ENCODE measurements at places on chromosomes 4 and X.

GRCh38 chr4:87476934-87477333 lies 52.2 kb downstream of the SPARCL1 start:
- no peak for DNase-seq

GRCh38 chr4:134308910-134309309 lies 107.3 kb upstream of the PABPC4L start:
- DNase-seq, result no peak

DNA sequence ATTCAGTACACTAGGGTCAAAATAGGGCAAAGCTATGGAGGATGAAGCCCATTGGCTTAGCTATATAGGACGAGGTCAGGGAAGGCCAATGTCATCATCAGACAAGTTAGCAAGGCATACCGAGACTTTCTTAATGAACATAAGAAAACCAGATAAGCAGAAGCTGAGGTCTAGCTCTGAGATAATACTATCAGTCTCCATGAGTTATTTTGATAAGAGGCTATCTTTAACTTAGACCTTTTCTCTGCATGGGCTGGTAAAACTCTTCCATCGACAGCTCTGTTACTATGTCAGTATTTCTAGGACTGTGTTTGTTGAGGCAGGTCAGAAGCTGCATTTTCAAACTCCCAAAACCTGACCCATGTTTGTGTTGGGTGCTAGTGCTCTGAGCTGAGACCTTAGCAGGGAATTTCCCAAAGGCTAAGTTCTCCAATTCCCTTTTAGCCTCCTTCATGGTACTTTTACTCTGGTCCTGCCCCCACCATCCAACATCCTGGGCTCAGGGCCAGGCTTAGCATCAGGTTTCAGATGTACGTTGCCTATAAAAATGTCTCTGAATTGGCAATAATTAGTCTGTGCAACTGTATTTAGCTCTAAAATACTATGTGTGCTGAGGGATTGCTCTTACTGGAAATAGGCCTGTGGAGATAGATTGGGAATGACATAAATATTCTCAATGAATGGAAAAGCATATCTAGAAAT lies 29.3 kb upstream of the LRAT start:
- peak; percentile 12 for DNase-seq

DNA sequence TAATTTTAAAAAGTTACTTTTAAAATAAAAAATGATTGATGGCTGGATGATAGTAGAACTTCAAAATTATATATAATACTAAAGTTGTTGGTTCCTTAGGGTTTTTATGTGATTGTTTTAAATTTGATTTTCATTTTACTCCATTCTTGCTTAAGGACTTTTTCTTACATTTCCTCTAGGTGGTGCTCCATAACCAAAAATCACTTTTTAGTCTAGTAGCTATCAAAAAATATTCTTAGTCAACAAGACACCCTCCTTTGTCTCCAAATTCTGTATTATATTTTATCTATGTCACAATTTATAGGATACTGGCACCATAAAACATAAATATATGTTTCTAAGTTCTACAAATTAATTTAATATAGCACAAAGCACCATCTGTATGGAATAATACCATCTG lies 67.2 kb upstream of the BRWD3 start:
- DNase-seq, result no peak

DNA sequence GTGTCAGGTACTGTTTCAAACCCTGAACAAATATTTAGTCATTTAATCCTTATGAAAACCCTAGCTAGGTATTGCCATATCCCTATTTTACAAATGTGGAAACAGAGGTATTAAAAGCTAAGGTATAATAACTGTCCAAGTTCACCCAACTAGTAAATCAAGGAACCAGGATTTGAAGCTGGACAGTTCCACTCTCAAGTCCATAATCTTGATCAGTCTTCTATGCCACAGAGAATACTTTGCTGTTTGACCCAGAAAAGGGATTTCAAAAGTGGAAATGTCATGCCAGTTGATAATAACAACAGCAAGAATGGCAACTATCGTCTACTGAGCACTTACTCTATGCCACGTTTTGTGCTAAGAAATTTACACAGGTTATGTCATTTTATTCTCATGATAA lies 90.4 kb upstream of the KIT start:
- no peak for DNase-seq

GRCh38 chr4:89006307-89006706 lies 50.7 kb downstream of the FAM13A start:
- no peak for DNase-seq

DNA sequence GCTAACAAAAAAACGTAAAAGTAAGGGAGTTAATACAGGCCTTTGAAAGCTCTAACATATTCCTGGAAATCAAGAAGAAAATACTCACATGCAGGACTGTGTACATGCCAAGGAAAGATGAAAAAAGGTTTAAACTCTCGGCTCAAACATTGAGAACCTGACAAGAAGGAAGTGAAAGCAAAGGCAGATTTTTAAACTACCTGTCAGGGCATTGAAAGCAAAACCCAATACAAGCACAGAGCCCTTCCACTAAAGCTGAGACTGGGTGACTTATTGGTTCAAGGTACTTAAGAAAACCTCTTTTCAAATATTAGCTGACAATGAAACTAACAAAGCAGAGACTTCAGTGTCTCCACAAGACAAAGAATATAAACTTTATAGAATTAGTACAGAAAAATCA lies 313.0 kb upstream of the GRID2 start:
- DNase-seq, result no peak

- DNase-seq, result peak; percentile 70
These were observed 41.5 kb upstream of the FHDC1 start for GRCh38 chr4:152894673-152895072.

DNA sequence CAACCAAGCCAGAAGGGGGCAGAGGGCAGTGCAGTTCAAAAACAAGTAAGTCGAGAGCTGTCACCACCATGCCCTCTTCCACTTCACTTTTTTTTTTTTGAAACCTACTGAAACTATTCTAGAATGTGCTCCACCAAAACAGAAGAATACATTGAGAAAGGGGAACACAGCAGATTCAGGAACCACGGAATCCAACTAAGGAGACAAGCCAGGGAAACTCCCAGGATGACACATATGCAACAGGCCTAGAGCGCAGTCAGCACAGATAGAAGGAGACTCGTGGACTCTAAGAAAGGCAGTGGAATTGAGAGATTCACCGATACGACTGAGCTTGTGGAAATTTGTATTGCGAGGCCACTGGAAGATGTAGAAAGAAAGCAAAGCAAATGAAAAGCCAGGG lies 66.1 kb downstream of the PHKA2 start:
- DNase-seq, result no peak

GRCh38 chr4:84381759-84382158 lies 117.3 kb downstream of the NKX6-1 start:
- DNase-seq, result no peak

DNA sequence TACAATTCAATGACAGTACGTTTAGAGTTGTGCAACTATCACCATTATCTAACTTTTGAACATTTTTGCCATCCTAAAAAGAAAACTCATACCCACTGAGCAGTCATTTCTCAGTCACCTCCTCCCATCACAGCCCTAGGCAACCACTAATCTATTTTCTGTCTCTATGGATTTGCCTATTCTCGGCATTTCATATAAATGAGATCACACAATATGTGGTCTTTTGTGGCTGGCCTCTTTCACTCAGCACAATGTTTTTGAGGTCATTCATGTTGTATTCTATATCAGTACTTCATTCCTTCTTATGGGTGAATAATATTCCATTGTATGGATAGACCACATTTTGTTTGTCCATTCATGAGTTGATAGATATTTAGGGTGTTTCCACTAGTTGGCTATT lies 103.0 kb downstream of the PPEF1 start:
- peak; percentile 15 for DNase-seq

GRCh38 chrX:153864561-153865320 lies 21.2 kb downstream of the L1CAM start:
- DNase-seq, result no peak

GRCh38 chr4:129788486-129788885 lies 692.5 kb downstream of the C4orf33 start:
- no peak for DNase-seq

GRCh38 chrX:73401591-73402266 lies 45.1 kb upstream of the CDX4 start:
- no peak for DNase-seq

- peak; percentile 84 for DNase-seq
These were observed 273.0 kb downstream of the SLC7A11 start for GRCh38 chr4:137968956-137969678.

- DNase-seq, result no peak
These were observed 38.7 kb downstream of the LONRF3 start for GRCh38 chrX:119013164-119013563.

DNA sequence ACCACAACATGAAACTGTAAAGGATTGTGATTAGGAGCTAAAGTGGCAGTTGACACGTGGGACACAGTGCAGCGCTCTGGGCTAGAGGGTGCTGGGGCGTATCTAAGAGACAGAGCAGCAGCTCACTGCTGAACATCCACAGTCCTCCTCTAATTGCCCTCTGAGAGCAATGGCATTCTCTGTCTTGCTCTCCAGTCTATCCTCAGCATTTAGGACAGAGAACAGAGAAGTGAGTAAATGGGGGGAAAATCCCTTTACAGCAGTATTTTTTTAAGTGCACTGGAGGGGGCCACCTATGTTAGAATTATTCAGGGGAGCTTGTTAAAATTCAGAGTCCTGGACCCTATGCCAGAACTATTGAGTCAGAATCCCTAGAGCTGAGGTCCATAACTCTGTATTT lies 4.2 kb upstream of the TMEM154 start:
- no peak for DNase-seq

- no peak for DNase-seq
These were observed 169.5 kb downstream of the GLRA2 start for GRCh38 chrX:14698790-14699189.

GRCh38 chrX:829145-829544 lies 198.6 kb downstream of the SHOX start:
- no peak for DNase-seq

DNA sequence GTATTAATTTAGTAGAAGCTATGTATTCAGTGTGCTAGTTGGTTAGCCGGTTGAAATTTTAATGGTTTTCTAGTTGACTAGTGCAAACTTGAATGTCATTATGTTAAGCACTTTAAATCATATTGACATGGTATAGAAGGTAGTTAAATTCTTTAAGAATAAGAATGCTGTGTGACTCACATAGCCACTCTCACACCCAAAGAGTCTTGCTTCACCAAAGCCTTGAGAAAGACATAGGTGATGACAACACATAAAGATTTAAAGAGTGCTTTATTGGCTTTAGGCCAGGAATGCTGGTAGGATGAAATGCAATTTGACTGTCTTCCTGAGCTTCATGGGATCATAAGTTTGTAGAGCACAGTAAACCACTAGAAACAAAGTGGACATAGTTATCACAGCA lies 85.3 kb downstream of the DCAF8L2 start:
- DNase-seq, result peak; percentile 75

- DNase-seq, result no peak
These were observed 52.1 kb downstream of the HS3ST1 start for GRCh38 chr4:11376571-11376970.

- no peak for DNase-seq
These were observed 57.6 kb downstream of the RAI2 start for GRCh38 chrX:17803449-17803848.

GRCh38 chr4:183797445-183798300 lies 107.4 kb upstream of the STOX2 start:
- DNase-seq, result no peak

DNA sequence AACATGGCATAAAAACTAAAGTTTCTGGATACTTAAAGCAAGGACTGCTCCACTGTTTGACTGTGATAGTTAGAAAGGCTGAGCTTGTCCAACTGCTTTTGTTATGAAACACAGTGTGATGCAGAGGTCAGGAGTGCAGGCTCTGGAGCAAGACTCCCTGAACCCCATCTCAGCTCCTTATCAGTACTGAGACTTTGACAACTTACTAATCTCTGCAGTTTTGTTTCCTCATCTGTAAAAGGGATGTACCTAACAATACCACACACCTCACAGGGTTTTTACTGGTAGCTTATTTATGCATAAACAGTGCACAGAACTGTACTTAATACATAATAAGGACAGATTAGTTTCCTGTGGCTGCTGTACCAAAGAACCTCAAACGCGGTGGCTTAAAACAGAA lies 804.3 kb downstream of the FSTL5 start:
- no peak for DNase-seq

DNA sequence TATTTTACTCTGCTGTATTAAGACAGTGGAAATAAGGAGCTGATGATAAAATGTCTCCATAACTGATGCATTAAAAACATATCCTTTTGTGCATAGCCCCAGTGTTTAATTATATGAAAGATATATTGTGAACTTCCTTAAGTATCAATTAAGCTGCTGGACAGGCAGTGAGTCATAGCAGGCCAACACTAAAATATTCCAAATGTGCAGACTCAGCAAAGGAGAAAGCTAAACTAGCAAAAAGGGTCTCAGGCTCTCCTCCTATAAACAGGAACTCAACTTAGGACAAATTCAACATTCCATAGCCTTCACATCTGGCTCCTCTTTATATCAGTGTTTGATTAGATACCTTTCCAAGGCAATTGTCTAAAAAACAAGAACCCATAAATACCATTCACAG lies 15.6 kb downstream of the TNMD start:
- no peak for DNase-seq

GRCh38 chr4:114807759-114808404 lies 209.3 kb downstream of the UGT8 start:
- peak; percentile 5 for DNase-seq

GRCh38 chr4:14552119-14552518 lies 450.2 kb upstream of the CPEB2 start:
- DNase-seq, result no peak

DNA sequence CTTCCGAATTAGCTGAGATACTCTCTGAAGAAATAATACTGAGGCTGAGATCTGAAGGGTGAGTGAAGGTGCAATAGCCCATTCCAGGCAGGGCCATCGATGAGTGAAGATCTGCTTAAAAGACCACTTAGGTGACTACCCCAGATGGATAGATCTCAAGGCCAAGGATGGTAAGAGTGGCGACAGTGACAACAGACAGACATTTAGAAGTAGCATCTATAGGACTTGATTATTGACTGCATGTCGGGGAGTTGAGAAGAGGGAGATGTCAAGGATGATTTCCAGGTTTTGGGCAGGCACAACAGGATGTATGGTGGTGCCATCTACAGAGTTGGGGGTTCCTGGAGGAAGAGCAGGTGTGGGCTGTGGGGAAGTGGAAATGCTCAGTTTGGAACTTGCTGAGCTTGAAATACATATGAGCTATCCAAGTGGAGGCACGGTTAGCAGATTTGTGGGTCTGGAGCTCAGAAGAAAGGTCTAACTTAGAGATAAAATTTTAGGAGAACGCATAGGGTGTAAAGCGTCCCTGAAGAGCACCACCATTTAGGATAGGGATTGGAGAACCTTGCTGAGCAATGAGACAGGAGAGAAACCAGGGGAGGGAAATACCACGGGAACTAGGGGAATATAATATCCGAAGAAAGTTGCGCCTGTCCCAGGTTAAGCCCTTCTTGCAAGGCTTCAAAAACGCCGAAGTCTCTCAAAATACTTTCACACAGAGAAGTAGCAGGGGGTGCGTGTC lies 688 bp downstream of the UFSP2 start:
- no peak for DNase-seq

- no peak for DNase-seq
These were observed 56.5 kb upstream of the CLNK start for GRCh38 chr4:10740891-10741620.

- no peak for DNase-seq
These were observed 16.6 kb upstream of the TCEAL5 start for GRCh38 chrX:103293118-103293517.

Measured in NCI-H226 (cell line).